Muscle of back (tissue), 13 donors: ENCODE measurements at places on chromosomes 7 and 10. TPM values are rescaled to one million over a fixed set of nuclear protein-coding genes. Genes with fewer than 3 reads are reported as not detected.

- DNase-seq = no peak
These were observed 28.9 kb downstream of the CNNM1 start for GRCh38 chr10:99358101-99358500.

DNA sequence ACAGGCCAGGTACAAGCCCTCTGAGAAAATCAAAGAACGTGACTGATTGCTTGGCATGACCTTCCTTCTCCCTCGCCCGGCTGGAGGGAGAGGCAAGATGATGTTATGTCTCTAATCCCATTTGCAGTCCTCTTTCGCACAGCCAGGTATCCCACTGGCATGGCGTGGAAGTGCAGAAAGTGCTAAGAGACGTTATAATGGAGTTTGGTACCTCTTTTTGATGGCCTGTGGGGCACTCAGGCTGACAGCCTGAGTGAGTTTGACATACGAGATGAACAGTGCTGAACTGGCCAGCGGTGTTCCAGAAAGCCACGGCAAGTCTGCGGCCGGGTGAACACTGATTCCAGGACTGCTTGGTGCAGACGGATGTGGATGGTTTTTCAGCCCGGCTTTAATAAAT, 241.6 kb downstream of the RAB11FIP2 start:
- DNase-seq = no peak

- no peak for DNase-seq
These were observed 50.0 kb downstream of the FIGNL1 start for GRCh38 chr7:50400114-50400513.

DNA sequence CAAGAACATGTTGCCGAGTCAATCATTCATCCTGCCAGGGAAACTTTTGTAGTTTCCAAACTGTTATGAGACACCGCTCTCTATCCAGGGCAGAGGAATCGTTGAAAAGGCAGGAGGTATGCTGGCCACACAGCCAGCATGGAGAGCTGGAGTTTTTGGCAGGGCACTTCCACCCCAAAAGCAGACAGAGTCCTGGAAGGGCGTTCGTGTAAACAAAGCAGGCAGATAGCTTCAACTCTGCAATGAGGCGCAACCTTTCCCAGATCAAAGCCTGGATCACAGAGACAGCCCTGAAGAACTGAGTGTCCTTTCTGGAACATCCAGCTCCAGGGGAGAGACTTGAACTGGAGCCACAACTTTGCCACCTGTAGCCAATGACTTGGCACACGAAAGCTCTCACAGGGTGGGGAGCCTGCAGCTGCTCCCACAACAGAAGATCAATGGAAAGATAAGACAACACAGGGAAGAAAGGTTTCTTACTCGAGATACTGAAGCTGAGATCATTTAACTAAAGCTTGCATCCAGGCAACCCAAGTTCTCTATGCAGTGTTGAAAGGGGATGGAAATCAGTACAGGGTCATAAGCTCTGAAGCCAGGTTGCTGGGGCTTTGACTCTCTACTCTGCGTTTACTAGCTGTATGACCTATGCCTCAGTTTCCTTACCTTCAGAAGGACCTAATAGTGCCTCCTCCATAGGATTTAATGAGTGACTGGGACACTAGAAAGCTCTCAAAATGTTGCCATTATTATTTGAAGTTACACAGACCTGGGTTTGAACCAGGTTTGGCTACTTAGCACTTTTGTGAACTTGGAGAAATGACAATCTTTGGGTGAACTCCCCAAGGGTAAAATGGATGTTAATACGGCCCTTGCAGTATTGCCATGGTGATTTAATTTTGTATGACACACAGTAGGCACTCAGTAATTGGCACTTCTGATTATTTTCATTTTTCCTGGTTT, 434.8 kb upstream of the NPVF start:
- DNase-seq = peak; percentile 59

DNA sequence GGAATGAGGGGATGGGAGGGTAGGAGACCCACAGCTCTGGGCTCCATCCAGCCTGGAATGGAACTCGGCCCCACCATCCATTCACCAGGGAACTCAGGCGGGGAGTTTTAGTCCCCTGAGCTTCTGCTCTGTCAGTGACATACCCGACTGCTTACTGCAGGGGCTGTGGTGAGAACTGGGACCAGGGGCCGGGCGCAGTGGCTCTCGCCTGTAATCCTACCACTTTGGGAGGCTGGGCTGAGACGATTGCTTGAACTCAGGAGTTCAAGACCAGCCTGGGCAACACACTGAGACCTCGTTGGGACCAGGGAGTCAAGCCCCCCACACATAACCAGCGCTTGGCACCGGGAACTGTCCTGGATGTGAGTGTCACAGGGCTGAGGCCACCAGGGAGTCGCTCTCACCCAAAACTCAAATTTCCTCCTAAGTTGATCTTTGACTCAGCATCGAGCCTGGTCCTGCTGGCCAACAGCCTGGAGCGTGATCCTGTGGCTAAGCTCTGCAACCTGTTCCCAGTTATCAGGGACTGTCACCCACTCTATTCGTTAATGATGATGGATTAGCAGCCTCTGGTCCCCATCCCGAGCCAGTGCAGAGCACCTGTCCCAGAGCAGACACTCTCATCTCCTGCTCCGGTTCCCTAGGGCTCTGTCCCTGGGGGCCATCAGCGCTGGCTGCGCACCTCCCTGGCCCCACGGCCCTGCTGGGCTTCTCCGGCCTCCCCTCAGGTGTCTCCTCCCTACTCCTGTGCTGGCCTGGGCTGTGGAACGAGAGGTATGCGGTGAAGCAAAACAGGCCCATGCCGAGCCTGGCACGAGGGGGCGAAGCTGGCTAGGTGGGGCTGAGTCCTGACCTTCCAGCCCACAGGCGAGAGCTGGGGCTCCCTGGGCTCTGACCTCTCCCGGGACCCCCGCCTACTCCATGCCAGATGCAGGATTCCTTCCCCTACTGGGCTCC, 902 bp upstream of the CLDN15 start:
- no peak for DNase-seq

GRCh38 chr10:122878799-122879338, 512 bp downstream of the FAM24B start:
- no peak for DNase-seq

DNA sequence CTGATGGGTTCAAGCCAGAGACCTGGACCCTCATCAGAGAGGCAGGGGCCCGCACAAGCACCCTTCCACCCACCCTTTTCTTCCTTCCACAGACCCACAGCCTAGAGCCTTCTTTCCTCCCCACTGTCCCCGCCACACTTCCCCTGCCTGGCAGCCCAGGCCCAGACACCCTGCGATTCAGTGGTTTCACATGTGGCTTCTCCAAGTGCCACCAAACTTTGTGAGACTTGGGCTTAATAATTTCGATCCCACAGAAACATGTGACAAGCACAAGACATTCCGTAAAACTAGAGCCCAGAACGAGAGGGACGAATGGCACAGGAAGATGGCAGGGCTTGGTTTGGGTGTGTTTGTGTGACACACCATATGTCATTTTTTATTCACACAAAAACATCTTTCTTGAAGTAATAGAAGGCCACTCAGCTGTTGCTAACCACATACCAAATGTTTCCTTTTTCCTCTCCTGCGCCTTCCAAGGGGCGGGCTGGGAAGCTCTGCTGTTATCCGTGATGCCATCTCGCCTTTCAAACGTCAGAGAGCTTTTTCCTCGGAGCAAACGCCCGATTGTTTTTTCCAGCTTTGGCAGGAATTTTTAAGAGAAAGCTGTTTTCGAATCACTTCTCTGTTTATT, 162.9 kb downstream of the GRK5 start:
- no peak for DNase-seq

- DNase-seq = no peak
These were observed 40.3 kb upstream of the RSBN1L start for GRCh38 chr7:77655836-77656455.

DNA sequence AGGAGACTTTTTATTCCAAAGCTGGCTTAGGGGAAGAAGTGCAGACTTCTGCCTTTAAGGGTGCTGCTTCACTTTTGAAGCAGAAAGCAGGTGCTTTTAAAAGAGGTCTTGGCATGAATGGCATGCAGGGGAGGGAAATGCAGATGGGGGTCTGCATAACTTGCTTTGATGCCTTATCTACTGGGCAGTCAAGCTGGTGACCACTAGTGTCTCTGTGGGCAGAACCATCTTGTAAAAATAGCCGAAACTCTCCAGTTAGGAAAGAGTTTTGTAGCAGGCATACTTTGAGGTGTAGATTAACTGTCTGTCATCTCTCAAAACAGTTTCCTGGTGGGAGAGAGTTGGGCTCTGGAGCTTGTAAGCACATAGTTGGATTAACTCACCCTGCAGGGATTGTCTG, 9.9 kb upstream of the CTNNA3 start:
- DNase-seq = no peak

DNA sequence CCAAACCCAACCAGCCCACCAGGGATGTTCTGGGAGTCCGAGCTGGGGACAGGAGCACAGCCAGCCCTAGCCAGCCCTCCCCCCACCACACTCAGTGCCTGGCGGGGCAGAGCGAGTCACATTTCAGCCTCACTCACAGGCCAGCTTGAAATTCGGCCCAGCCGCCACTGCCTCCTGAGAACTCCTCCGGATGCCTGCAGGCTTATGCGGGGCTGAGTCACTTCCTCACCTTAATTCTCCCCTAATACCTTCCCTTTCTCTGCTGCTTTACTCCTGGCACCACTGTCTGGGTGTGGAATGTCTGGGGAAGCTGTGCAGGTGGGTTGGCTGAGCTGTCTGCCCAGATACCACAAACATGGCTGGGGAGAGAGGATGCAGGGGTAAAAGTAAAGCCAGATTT, 22.6 kb upstream of the DLG5 start:
- DNase-seq = no peak

DNA sequence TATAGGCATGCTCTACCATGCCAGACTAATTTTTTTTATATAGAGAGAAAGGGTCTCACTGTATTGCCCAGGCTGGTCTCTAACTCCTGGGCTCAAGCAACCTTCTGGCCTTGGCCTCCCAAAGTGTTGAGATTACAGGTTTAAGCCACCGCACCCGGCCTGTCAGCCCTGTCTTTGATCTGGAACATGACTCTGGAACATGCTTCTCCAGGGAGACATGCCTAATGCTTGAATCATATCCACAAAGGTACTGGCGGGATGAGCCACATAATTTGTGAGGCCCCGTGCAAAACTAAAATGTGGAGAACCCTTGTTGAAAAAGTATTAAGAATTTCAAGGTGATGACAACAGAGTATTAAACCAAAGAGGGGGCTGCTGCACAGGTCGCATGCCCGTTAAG, 282.8 kb downstream of the ARHGAP12 start:
- DNase-seq = no peak

DNA sequence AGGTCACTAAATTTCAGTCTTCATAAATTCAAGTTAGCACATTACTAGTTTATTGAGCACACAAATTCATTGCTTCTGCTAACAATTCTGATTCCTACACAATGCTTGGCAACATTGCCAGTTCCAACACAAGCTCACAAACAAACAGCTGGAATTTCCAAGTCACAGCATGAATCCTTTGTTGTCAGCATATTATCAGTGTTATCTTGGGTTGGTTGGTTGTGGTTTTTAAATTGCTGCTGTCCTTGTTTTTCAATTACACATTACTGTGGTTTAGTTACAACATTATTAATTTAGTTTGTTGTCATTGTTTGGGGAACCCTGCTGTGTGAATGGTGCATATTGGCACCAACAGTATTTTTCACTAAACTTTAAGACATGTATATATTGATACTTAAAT, 86.0 kb upstream of the ARID5B start:
- no peak for DNase-seq

- DNase-seq = no peak
These were observed 202.8 kb upstream of the CXCL12 start for GRCh38 chr10:44587488-44588318.

DNA sequence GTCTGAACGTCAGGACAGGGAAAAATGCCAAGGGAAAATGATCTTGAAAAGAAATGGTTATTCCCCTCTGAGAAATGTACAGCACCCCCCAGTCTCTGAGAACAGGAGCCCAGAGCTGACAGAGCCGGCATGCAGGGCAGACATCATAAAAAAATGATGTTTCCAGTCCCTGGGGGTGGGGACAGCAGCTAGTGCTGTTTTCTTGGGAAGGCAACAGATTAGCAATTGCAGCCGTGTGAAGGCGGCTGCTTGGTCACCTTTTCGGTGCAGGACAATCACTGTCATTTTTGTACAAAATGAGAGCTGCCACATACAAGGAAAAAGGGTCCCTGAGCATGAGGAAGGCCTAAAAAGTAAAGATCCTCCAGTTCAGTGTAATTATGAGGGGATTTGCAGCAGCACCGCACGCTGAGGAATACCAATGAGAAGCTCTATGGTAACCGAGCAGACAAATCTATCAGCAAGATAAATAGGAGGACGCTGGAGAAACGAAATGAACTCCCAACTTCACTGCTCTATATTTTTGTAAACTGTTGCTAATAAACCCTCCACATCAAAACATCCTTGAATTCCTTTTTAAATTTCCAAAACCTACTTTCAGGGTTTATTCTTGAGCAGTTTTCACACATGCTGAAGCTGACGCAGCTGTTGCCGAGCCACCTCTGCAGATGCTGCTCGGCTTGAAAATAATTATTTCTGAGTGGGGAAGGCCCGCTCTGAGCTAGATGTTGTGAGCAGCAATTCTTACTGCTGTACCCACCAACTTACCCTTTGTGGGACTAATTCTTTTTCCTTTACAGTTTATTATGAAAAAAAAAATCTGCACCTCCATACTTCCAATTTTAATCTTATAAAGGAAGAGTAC, 98.2 kb upstream of the NEBL start:
- DNase-seq = no peak

DNA sequence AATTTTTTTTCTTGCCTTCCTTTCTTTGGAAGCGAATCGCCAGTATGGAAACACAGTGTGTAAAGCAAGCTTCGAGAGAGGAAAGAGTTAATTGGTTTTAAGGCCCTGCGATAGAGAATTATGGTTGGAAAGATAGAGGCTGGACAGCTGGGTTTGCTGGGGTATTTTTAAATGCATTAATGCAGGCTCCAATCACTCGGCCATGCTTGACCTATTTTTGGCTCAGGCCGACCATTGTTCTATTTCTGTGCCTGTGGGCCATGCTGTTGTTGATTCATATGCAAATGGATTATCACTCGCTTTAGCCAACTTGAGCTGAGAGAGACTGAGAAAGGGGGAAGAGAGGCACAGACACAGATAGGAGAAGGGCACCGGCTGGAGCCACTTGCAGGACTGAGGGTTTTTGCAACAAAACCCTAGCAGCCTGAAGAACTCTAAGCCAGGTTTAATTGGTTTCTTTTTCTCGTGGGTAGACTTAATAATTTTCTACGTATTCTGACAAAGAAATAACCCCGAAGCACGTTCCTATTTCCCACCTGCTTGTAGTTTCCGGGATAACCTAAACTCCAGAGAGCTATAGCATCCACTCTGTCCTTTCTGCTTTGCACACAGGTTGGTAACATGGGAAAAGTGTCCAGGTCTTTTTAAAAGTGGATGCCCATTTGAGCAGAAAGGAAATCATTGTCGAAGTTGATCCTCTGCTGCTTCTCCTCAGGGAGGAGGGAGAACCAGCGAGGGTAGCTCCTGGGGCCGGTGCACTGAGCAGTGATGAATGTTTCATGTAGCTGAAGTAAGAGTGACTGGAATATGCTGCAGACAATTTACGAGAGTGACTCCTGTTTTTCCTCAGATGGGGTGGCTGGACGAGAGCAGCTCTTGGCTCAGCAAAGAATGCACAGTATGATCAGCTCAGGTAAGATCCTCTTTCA, at the start of gene HDAC9:
Gene HDAC9 (plus strand): TSS at position 338 of the 929 bp plus-strand sequence. CDS start 554 bp downstream, at position 892.
- DNase-seq = peak; percentile 67

- DNase-seq = no peak
These were observed 14.3 kb upstream of the VIPR2 start for GRCh38 chr7:159158888-159159405.

The GFRA1 gene
- 43.5 TPM for polyA plus RNA-seq

The TBATA gene
- polyA plus RNA-seq = not detected

The PLXNA4 gene
- polyA plus RNA-seq = 3.5 TPM

The SEMA3A gene
- 37.5 TPM for polyA plus RNA-seq

The SCRN1 gene
- polyA plus RNA-seq = 36.2 TPM

The HELLS gene
- polyA plus RNA-seq = 6.7 TPM

The AKR1D1 gene
- polyA plus RNA-seq = not detected

The TMEM213 gene
- polyA plus RNA-seq = 0.07 TPM

The LRRC18 gene
- polyA plus RNA-seq = 0.13 TPM

The HOXA7 gene
- polyA plus RNA-seq = 2.9 TPM

The GPNMB gene
- polyA plus RNA-seq = 51.6 TPM

The STEAP4 gene
- 4.0 TPM for polyA plus RNA-seq
